ENCODE measurements at places on chromosomes 6 and 20. TPM values are rescaled to one million over a fixed set of nuclear protein-coding genes. Genes with fewer than 3 reads are reported as not detected.

Gene BNIP5
- not detected for polyA plus RNA-seq

Gene NRSN1
- polyA plus RNA-seq, result not detected

Gene EDN3
- polyA plus RNA-seq, result 0.07 TPM

Gene COMMD7
- polyA plus RNA-seq, result 53.6 TPM

Gene MAPK14
- 9.2 TPM for polyA plus RNA-seq

Gene GPX5
- polyA plus RNA-seq, result not detected

Gene MTFR2
- polyA plus RNA-seq, result 0.44 TPM

Gene GJA10
- polyA plus RNA-seq, result not detected

Gene NT5E
- 0.88 TPM for polyA plus RNA-seq

Gene B3GAT2
- polyA plus RNA-seq, result not detected

Gene GMPR
- polyA plus RNA-seq, result 334 TPM

Gene COX4I2
- polyA plus RNA-seq, result 30.4 TPM

Gene ZBTB12
- polyA plus RNA-seq, result 2.0 TPM

Gene BPI
- not detected for polyA plus RNA-seq

Gene PRDM13
- not detected for polyA plus RNA-seq

Gene ACTL10
- polyA plus RNA-seq, result 0.59 TPM

Gene GABBR1
- 10.4 TPM for polyA plus RNA-seq

Gene SPATS1
- not detected for polyA plus RNA-seq

Gene IMPG1
- polyA plus RNA-seq, result not detected

Gene FAM83C
- not detected for polyA plus RNA-seq

Gene SYNDIG1
- 8.6 TPM for polyA plus RNA-seq

Gene NHLRC1
- 0.73 TPM for polyA plus RNA-seq

Gene UBE2C
- polyA plus RNA-seq, result 0.37 TPM

Gene ARMC2
- polyA plus RNA-seq, result 4.4 TPM

Gene ZFP64
- polyA plus RNA-seq, result 2.0 TPM

Gene SIRPD
- polyA plus RNA-seq, result not detected

Gene CDH26
- polyA plus RNA-seq, result 2.4 TPM

Gene ZSCAN16
- polyA plus RNA-seq, result 5.6 TPM

Gene MLIP
- polyA plus RNA-seq, result 102 TPM

Gene RIMS4
- not detected for polyA plus RNA-seq
